Endodermal cell (in vitro differentiated cells): ENCODE measurements at places on chromosomes 1 and 21.

DNA sequence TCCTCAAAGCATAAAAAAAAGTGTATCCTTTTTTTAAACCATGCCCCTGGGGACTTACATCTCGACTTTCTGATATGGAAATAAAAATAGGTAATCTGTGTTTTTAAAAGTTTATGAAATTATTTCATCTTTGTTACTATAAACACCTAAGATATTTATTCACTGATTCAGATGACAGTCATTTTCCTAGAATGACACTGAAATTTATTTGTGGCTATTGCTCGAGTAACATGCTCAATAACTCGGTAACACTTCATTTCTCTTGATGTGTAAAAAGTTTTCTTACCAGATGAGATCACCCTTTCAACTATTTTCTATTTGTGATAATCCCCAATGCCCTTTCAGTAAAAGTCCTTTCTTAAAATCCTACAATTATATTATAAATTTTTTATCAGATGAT lies 495.8 kb downstream of the TTLL7 start:
- DNase-seq, result no peak

GRCh38 chr1:221468546-221468945 lies 273.3 kb downstream of the DUSP10 start:
- DNase-seq, result no peak

- DNase-seq, result no peak
Measured at GRCh38 chr1:154978360-154978759, 3.9 kb downstream of the CKS1B start.

DNA sequence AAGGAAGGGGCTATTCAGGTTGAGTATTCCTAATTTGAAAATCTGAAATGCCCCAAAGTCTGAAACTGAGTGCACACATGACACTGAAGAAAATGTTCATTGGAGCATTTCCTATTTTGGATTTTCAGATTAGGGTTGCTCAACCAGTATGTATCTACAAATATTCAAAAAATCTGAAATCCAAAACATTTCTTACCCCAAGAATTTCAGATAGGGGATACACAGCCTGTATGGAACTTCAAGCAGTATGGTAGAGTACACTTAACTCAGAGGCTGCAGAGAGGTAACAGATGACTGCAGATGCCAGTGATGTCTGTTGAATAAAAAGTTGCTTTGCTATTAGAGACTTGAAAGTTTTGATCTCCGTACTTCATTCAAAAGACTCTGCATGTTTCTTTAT lies 19.0 kb downstream of the YTHDF2 start:
- DNase-seq, result no peak

DNA sequence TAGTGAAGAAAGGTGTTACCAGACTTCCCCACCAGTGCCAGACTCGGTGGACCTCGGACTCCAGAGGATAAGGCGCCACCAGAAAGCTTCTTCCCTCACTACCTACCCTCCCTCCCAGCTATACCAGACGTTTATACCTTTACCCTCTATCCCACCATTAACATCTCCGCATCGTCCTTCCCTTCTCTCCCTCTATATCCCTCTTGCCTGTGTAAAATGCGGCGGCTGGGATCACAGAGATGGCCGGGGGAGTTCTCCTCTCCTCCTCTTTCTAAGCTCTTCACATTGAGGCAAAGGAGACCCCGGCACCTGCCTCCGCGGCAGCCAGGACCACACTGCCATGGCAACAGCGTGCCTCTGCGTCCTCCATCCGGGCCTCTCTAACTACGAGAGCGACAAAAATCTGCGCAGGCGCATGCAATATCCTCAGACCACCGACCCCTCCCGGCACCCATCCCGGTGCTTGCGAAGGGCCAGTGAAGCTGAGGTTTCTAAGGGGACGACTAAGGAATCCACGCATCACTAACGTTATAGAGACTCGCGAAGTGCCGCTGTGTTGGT lies at the start of gene CCDC181:
Gene CCDC181 (minus strand): TSS at position 394 of the 561 bp plus-strand sequence. CDS start 2,547 bp downstream, outside the sequence.
- DNase-seq, result peak; percentile 96
